ENCODE measurements at places on chromosomes 6 and 20.

DNA sequence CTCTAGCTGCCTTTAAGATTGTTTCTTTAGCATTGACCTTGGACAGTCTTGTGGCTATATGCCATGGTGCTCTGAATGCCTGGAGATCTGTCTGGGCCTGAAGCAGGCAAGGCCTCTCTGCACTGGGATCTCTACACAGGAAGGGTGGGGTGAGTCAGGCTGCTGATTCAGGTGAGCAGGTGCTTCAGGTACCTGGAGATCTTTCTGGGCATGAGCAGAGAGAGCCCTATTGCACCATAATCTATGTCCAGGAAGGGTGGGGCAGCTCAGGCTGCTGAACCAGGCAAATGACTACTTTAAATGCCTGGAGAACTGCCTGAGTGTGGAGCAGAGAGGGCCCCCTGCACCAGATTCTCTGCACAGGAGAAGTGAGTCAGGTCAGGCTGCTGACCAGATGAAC lies 94.5 kb downstream of the TPBG start:
- no peak for DNase-seq

DNA sequence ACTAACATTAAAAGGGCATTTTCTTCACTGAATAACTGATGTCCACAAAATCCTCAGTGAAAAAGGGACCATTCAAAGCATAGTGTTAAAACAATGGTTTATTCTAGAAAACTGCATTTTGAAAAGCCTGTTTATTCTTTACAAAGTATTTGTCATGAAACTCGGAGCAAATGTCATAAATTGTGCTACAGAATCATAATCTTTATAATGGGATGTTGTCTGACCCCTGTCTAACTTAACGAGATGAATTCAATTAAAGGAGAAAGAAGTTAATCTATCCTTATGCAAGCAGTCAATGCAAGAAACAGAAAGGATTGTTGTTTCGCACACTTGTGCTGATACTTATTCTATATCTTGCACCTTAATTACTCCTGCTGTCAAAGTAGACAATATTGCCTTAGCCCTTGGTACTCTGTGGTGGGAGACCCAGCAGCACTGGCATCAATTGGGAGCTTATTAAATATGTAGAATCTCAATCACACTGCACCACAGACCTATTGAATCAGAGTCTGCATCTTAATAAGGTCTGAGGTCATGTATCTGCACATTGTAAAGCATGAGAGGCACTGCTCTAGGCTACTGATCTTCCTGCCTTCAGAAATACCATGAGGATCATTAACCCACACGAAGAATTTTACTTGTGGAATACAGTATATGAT lies 708.3 kb downstream of the HDGFL1 start:
- no peak for DNase-seq

DNA sequence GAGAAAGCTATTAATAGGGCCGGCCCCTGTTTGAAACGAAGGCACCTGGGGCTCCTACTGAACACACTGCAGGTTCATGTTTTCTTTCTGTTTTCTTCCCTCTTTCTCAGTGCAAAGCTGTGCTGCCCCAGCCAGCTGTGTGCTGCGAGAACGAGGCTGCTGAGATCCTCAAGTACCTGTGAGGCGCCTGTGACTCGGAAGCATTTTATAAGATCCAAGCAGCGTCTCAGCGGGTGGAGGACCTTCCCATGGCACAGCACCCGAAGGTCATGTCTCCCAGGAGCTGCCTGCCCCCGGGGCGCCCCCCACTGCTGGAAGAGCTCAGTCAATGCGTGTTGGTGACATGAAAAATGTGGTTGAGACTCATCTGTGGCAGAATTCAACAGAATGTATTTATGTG lies 66.3 kb downstream of the SMOC2 start:
- DNase-seq, result no peak

DNA sequence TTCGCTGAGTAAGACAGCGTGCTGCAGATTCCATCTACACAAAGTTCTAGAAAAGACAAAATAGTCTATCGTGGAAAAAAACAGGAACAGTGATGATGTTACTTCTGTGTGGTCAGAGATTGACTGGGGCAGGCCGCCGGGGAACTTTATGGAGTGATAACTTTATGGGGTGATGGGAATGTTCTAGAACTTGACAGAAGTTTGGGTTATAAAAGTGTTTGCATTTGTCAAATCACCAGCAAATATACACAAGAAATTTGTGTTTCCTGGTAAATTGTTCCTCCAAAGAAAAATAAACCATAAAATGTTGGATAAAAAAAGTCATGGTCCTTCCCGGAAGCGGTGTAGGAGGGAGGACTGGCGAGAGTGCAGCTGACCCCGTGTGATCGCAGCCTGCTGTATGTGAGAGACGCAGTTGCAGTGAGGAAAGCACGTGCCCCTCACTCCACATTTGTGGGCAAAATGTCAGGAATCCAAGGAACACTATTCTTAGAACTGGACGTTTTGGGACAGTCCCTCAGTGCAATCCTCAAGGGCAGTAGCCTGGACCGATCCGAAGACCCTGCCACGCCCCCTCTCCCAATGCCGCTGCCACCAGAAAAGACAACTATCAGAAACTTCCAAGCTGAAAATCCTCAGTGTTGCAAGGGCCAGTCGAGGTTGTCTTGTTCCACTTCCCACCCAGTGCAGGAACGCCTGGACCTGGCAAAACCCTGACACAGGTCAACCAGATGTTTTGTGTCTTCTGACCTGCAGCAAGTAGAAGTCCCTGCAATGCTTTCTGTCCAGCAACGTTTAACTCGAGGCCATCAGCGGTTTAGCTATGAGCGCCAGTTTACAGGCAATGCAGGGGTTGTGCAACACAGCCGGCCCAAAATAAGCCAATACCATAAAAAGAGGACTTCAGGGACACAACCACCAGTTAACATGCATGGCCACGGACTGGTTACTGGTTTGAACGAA lies 80.5 kb upstream of the QKI start:
- DNase-seq, result no peak

- no peak for DNase-seq
Measured at GRCh38 chr6:150072201-150072600, 3.3 kb upstream of the ULBP3 start.

- DNase-seq, result no peak
Measured at GRCh38 chr6:27448456-27448855, 24.4 kb downstream of the ZNF184 start.
